ENCODE measurements at places on chromosomes 11 and 22.

DNA sequence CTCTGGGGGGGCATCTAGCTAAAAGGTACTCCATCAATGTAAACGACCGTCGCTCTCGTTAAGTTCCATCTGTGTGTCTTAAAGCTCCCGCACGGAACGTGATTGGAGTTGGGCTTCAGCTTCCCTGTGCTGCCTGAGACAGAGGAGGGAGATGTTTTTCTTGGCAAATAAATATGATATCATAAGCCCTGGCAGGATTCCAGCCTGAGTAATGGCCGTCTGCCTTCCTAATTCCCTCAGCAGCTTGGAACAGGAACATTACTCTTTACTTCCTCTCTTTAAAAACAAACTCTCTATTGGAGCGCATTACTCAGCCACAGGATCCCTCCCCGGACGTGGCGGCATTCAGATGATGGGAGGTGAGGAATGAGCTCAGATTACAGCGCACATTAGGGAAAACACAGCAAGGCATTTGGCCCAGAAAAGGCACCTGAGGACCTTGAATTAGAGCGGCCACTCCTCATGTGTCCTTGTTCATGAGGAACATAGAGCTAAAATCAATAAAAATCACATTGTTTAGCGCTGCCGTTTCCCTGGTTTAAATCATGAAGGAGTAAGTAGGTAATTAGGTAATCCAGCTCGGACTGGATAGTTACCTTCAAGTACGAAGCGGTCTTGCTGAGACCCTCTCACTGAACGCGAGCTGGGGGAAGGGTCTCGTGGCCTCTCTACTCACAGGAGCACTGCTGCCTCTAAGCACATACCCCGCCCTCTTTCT, 230.4 kb downstream of the ST3GAL4 start:
- DNase-seq: no peak

DNA sequence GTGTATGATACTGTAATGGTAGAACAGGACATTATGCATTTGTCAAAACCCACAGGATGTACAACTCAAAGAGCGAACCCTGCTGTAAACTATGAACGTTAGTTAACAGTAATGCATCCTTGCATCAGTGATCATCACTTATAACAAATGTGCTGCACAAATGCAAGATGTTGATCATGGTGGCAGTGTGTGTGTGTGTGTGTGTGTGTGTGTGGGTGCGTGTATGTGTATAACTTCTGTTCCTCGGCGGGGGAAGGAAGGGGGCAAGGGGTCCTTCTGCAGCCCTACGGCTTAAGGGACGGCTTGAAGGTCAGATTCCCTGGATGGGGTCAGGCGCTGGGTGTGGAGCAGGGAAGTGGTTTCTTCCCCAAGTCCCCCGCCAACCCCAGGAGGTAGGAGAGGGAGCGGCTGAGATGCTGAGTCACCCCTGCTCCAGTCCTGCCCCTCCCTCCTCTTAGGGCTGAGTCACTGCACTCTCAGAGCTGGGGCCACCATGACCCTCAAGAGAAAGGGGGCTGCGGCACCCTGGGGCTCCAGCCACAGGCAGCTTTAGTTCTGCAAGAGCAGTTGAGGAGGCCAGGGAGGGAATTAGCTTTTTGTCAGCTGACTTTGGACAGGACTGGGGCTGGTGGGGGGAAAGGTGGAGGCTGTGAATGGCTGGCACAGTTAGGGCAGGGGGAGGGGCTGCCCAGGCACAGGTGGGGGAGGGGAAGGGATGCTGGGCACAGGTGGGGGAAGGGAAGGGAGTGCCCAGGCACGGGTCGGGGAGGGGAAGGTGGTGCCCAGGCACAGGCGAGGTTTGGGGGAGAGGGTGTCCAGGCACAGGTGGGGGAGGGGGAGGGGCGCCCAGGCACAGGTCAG, 8.8 kb upstream of the CTSD start:
- no peak for DNase-seq

DNA sequence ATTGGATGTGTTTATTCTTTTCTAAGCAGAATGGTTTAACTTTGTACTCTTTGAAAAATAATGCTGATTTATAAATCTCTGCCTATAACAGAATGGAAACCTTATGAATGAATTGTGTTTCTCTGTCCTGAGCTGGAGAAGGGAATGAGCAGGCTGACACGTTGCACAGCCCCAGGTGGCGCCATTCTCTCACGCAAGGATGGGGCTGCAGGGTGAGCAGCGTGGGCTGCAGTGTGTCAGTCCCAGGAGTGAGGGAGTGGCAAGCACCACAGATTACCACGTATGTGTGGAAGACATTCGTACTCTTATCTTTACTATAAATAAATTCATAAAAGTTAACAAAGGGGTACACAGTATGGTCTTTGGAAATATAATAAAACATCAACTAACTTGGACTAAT, 33.4 kb downstream of the FDX1 start:
- DNase-seq: no peak

DNA sequence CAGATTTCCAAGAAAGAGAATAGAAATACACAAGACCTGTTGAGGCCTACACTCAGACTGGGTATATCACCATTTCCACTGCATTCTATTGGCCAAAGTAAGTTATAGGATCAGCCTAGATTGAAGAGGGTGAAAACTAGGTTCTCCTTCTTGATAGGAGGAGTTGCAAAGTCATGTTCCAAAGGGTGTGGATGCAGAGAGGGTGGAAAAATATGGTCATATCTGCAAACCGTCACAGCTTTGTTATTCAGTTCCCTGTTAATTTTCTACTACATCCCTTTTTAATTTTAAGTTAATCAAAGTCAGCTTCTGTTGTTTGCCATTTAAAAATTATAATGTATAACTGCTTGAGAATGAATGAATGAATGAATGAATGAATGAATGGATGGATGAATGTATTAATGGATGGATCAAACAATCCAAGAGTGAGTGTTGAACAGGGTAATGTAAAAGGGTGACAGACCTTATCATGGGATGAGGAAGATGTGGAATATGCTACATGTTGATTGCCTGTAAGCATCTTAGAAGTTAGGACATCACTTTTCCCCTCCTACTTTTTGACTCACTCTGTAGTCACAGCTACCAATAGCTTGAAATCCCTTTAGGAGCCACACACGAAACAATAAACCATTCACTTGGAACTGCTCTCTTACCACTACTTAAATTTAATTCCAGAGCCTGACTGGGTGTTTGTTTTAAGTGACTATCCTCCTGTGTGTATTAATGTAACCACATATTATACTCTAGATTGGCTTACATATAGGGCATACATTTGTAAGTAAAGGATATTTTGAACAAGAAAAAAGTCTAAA, 121.5 kb downstream of the CCDC34 start:
- no peak for DNase-seq

- no peak for DNase-seq
These were observed 8.5 kb upstream of the FEZ1 start for GRCh38 chr11:125504580-125504979.

GRCh38 chr11:124719534-124719933, 20.2 kb upstream of the NRGN start:
- no peak for DNase-seq

DNA sequence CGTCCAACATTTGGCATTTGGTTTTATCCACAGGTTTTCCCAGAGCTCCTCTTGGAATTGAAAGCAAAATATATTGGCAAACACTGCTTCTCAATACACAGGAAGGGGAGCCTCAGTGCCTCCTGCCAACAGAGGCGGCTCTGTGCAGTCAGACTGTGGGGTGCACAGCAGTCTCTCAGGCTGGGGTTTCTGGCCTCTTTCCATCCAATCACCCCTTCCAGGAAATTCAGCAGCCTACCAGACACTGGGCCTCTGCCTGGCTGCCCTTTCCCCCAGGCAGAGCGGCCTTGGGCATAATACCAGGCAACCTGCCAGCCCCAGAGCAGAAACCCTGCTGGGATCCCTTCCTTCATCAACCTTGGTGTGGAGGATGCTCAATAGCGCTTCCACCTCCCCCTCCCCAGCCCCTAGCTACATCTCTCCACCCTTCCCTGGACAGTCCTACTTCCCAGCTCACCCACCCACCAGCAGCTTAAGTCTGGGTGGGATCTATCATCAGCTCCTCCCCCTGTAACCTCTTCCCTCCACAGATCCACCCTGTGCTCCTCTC, 17.8 kb upstream of the RAPSN start:
- DNase-seq: no peak

GRCh38 chr22:30826670-30827355, 132.1 kb downstream of the OSBP2 start:
- DNase-seq: no peak

- DNase-seq: peak; percentile 62
These were observed 31.8 kb downstream of the DLG2 start for GRCh38 chr11:85595285-85595884.

GRCh38 chr11:114167355-114167754, 107.8 kb downstream of the ZBTB16 start:
- no peak for DNase-seq

- DNase-seq: no peak
These were observed 27.9 kb downstream of the KCNC1 start for GRCh38 chr11:17762309-17762974.

Measured in T-helper 2 cell (primary cell).